Stimulated activated CD4-positive, alpha-beta T cell treated with anti-CD3 and anti-CD28 coated beads, Interleukin-1b, Interleukin-23, amount 100 ng/mL, for 1 hour (primary cell): ENCODE measurements at places on chromosomes 3 and 15.

DNA sequence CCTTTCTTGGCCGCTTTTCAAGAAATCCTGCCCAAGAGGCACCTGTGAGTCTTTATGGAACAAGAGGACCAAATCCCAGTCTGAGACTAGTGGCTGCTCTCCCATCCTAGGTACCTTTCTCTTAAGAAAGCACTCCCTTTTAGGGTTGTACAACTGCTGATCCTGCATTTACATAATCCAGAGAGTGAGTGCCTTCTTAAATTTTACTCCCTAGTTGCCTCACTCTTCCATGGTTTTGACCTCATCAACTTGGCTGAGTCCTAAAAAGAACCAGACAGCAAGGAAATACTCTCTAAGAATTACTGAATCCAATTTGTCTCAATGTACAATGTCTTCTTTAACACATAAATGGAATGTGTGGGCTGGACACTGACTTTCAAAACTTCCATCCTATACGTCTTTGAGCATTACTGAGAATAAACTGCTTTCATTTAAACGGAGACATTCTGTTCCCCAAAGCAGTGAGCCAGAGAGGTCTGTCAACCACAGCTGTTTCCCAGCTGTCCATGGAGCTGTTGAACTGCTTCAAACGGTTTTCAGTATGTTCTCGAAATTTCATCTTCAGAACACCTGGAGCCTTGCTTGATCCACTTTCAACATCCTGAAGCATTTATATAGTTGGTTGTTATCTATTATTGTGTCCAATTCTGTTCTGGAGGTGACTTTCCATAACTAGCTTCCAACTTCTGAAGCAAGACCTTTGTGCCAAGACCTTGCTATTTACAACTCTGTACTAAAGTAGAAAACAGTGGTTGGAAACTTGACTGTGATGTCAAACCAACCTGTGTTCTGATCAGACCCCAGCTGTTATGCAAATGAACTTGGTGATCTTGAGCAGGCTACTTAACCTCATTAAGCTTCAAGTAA is 179.1 kb downstream of the SLC9A9 start:
- no peak for DNase-seq

DNA sequence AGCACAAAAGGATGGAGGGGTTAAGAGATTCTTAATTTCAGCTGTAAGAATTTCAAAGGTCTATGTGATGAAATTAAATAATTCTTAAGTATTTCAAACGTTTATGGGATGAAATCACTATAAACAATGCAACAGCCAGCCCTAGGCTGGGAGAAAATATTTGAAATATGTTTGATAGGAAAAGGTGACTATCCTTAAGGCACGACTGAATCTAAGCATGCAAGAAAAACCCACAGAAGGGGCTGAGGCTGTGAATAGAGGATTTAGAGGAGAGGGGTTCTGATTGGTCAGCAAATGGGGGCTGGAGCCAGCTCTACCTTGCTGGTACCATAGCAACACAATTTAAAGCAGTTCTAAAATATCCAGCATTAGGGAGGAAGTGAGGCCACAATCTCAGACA is 220.8 kb upstream of the ATP10A start:
- no peak for DNase-seq

DNA sequence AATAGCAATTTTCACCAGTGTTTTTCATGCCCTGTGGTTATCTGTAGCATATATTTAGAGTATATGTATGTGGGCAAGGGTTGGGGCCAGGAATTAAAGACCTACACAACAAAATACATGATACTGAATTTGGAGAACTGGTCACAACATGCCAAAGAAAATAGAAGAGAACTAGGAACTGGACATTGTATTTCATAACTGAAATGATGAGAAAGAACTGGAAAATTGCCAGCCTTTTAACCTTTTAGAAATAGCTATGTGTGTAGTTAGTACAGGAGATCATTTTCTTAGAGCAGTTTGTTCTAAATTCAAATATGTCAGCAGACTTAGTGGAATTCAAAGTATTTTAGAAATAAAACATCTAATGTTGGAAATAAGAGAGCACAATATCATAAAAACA is 227.1 kb upstream of the CGNL1 start:
- DNase-seq: no peak

DNA sequence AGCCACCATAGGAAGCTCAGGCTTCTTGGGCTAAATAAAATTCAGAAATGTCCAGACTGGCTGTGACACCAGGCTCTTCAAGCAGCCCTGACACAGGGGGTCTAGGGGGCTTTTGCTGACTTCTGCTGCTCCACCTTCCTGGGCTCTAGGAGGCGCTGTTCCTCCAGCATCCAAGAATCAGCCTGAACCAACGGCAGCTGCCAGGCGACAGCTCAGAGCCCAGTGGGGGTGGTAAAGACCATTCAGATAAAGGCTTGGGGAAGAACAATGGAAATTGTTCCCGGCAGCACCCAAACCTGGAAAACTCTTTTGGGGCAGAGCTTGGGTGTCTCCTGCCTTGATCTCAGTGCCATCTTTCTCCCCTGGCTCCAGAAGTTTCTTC is 21.6 kb upstream of the PSTPIP1 start:
- peak; percentile 21 for DNase-seq

- DNase-seq: no peak
These were observed 36.6 kb downstream of the MUC20 start for GRCh38 chr3:195757438-195757770.

DNA sequence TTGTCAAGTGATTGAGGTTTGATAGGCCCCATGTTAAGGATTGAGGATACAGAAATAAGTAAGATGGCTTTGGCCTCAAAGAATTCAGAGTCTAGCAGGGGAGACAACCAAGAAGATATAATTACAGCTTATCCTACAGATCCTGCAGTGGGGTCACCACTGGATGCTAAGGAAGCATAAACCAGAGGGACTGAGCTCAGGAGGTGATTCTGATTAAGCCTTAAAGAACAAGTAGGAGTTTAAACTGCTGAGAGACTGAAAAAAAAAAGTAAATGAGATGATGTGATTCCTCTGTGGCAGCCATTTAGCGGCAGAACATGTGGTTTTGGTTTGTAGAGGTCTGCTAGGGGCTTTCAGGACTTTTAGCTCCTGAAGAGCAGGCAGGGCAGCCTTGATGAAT is 72.1 kb upstream of the ROPN1 start:
- no peak for DNase-seq

GRCh38 chr15:85094685-85095084 is 113.0 kb downstream of the PDE8A start:
- DNase-seq: no peak

DNA sequence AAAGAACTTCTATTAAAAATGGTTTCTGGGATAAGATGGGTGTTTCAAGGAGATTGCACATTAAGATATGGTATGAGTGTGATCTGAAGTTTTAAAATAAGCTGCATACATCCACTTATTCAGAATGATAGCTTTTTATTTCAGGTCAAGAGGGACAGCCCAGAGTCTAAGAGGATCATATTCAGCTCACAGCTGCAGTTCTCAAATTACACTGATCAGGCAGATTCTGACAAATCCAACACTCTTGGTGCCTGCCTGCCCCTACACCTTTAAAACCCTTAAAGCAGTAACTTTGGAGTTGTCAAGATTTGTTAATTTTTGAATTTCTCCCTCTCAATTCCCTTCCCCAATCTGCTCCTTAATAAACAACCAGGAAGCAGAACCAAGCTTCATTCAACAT is 9.1 kb upstream of the TMEM87A start:
- no peak for DNase-seq

DNA sequence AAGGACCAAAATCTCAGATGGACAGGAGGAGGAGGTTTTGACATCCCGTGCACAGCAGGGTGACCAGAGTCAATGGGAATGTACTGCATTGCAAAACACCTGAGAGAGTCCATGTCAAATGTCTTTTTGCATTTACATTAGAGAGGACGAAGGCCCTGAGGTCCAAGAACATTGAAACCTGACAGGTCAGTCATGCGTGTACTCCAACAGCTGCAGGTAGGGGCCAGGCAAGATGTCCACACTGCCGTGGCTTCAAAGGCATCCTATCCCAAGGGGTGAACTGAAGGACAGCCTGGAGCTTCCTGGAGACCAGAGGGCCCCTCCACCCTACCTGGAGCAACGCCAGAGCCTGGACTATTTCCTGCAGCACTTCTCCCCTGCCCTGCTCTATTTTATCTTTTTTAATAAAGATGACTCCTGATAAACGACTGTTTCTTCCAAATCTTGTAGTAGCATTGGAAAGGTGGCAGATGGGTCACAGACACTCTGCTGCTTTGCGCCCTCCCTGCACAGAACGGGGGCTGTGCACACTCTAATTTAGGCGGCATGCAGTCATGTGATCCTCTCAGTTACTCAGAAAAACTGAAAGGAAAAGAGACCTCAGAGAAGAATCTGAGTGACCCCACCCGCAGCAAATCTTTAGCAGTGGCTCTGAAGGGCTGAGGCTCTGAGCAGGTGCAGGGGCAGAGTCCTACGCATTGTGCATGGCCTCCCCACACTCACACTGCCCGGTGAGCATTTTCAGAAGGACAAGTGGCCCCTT is 68.2 kb downstream of the HMCES start:
- DNase-seq: no peak

DNA sequence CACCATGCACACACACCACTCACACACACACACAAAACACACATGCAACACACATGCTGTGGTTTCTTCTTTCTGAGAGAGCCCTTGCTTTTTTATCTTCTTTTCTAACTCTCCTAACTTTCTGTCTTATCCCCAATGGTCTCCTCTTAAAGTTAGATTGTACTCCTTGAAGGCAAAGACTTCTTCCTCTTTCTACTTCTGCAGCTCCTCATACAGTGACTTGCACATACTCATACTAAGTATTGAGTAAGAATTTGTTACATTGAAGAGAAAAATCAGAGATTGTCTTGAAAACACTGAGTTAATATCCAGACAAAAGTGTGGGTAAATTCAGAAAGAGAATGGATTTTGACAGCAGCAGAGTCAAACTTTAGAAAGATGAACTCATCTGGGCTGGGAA is 64.4 kb downstream of the GTPBP8 start:
- DNase-seq: no peak

- DNase-seq: no peak
These were observed 103.7 kb downstream of the IQSEC1 start for GRCh38 chr3:12969486-12969885.
